ENCODE measurements at places on chromosomes 6 and 20.

GRCh38 chr6:169395080-169395805 lies 141.6 kb upstream of the THBS2 start:
- no peak for DNase-seq

DNA sequence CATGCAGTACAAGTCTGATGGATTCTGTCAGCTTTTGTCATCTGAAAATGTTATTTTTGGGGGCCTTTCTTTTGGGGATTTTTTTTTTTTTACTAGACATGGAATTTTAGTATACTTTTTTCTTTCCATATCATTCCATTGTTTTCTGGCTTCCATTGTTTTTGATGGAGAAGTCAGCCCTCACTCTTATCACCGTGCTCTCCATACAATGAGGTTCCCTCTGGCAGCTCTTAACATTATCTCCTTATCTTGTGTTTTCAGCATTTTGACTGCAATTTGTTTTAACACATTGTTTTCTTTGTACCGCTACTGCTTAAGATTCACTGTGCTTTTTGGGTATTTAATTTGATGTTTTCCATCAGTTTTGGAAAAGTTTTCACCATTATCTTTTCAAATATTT lies 191.5 kb upstream of the AGPAT4 start:
- DNase-seq: no peak

DNA sequence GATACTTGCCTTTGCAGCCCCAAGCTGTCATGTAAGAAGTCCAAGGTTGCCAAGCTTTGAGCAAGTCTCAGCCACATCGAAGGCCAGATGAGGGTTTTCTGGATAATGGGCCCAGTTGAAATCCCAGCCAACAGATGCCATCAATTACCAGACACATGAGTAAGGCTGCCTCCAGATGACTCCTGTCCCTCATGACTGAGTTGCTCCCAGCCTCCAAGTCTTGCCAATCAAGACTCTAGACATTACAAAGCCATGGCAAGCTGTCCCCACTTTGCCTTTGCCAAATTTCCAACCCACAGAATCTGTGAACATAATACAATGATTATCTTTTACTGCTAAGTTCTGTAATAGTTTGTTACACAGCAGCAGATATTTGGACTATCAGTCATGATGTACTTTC lies 76.8 kb upstream of the ARMC2 start:
- DNase-seq: no peak

DNA sequence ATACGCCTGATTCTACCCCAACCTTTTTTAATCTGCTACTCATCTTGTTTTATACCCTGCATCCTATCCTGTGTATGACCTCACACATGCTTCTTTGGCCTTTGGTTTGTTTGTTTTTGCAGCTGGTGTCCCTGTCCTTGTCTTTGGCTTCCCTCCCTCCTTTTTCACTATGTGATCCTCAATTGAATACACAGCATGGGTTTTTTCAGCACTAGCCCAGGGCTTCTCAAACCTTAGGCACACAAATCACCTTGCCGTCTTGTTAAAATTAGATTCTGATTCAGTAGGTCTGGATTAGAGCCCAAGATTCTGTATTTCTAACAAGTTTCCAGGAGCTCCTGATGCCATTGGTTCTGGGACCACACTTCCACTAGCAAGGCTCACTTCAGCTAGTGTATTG lies 321.5 kb upstream of the MAN1A1 start:
- no peak for DNase-seq

- DNase-seq: no peak
These were observed 87.9 kb downstream of the THBS2 start for GRCh38 chr6:169165561-169166300.

DNA sequence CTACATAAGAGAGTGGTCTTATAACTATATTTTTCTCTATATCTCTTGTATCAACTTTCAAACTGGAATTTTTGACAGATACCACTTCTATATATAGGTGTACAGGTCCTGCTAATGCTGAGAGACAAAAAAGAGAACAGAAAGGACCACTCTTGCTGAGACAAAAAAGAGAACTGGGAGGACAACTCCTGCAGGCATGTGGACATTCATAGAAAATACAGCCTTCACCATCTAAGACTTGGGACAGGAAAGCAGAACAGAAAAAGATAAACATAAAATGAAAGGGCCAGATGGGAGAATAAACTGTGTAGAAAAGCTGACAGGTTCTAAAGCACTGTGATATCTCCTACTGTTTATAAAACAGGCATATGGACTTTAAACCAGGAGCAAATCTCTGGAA lies 541.0 kb upstream of the ADGRB3 start:
- no peak for DNase-seq

- no peak for DNase-seq
These were observed 147.7 kb downstream of the KCNQ5 start for GRCh38 chr6:72769459-72770125.

DNA sequence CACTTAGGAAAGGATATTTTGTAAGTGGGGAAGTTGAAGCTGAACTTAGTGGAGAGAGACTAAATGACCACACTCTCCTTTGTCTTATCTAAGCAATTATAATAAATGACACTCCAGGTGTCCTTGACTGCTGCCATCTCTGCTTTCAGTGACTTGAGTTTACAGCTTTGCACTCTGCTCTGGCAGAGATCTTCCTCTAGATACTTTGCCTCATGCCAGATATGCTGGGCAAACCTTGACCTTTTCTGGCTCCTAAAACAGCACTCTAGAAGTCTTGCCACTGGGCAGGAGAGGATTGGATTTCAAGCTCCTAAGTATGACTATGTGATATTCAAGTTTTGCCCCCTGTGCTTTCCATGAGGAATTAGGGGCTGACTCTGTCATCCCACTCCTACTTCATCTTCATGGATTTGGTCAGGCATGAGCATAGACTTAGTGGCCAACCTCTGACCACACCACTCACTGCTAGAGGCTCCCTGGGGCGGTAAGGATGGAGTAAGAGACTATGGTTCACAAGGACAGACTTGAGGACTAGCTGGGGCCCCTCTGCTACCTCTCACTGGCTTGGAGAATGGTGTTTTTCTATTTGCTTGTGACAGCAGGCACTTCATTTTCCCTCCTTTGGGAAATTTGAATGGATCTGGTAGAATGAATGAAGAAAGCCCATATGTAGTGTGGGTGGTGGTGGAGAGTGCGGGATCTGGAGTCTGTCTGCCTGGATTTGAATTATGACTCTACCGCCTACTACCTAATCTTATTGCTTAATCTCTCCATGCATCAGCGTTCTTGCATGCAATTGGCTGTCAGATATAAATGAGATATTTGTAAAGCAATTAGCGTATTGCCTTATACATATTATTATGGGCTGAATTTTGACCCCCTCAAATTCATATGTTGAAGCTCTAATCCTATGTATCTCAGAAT lies 191.4 kb downstream of the REV3L start:
- DNase-seq: no peak

DNA sequence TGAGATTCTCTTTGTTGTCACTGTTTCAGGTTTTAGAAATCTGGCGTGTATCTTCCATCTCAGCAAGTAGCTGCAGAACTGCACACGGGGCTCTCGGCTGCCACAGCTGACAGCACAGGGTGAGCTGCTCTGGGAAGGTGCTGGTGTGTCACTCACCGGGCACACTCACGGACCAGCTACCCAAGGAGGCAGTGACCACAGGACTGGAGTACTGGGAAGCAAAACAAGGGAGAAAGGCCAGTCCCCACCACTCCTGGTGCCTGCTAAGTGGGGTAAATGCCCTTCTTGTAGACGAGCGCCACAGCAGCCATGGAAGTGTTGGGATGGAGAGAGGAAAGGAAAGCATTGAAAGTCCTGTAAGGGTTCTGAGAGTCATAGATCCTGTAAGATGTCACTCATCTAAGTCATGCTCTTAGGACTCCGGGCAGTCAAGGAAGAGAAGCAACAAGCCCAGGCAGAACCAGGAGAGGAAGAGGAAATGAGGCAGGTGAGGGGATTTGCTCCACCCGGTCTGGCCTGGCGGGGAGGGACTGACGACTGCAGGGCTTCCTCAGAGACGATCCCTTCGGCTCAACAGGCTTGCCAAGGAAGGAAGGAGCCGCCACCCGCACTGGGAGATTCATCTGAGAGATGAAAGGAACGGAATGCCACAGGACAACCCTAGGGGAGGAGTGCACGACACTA lies 48.1 kb downstream of the PRDM1 start:
- no peak for DNase-seq

- DNase-seq: no peak
These were observed 9.4 kb upstream of the ANGPT4 start for GRCh38 chr20:925516-925915.

- DNase-seq: no peak
These were observed 114.1 kb downstream of the LRFN2 start for GRCh38 chr6:40473026-40473425.

DNA sequence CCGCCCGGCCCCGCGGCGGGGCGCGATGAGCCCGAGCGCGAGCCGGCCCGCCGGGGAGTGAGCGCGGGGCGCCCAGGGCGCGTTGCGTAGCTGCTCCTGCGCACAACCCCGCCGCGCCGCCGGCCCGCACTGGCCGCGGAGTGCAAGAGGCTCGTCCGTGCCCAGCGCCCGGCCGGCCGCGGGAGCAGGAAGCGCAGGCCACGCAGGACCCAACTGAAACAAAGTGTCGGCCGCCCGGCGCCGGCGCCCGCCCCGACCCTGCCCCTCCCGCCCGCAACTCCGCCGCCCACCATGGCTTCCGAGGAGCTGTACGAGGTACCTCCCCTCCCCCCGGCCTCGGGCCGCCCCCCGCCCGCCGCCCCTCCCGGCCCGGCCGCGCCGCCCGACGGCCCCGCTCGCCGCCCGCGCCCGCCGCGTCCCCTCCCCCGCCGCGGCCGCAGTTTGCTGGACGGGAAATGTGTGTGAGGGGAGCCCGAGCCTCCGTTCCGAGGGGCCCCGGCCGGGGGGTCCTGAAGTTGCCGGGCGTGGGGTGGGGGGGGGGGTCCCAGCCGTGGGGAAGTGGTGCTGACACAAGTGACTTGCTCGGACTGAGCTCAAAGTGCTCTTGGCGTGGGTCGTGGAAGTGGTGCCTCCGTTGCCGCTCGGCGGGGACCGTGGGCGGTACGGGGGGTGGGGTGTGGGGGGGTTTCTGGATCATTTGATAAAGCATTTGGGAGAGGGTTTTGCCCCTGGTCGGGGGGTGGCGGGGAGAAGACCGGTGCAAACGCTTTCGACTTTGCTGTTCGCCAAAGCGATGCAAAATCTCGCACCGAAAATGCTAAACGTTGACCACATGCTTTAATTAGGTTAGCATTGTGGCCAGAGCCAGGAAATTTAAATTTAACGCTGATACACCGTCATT lies 539 bp downstream of the CDYL start:
- peak; percentile 32 for DNase-seq

GRCh38 chr6:23690453-23691049 lies 435.5 kb upstream of the NRSN1 start:
- DNase-seq: no peak

- DNase-seq: no peak
These were observed 359.3 kb upstream of the PLCB4 start for GRCh38 chr20:8709627-8710026.

GRCh38 chr6:63321821-63322220 lies 2.0 kb upstream of the LGSN start:
- DNase-seq: no peak

- DNase-seq: no peak
These were observed 140.1 kb downstream of the BTBD9 start for GRCh38 chr6:38499529-38500096.

GRCh38 chr6:21189759-21190158 lies 403.8 kb upstream of the SOX4 start:
- DNase-seq: no peak

Measured in stimulated activated CD8-positive, alpha-beta memory T cell treated with anti-CD3 and anti-CD28 coated beads, Interleukin-2, amount 100 ng/mL, for 48 hours (primary cell).